Iris pigment epithelial cell (primary cell): ENCODE measurements at places on chromosomes 4 and X.

DNA sequence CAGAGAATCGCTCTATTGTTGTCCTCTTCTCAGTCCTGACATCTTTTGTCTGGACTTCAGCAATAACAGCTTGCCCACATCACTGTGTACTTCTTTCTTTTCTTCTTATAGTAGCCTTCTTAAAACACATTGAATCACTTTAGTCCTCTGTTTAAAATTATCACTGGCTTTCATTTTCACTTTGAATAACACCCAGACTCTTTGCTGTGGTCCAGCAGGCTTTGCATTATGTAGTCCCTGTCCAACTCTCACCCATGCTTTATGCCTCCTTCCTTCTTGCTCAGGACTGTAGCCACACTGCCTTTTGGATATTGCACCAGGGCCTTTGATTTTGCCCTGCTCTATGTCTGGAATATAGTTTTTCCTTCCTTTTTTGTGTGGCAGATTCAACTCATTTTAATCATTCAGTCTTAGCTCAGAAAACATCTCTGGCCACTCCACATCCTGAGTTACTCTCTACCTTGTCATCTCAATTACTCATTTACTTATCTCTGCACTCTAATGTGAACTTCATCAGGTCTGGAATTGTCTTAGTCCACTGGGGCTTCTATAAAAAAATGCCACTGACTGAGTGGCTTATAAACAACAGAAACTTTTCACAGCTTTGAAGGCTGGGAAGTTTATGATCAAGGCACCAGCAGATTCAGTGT, 168.2 kb downstream of the C4orf33 start:
- no peak for DNase-seq

DNA sequence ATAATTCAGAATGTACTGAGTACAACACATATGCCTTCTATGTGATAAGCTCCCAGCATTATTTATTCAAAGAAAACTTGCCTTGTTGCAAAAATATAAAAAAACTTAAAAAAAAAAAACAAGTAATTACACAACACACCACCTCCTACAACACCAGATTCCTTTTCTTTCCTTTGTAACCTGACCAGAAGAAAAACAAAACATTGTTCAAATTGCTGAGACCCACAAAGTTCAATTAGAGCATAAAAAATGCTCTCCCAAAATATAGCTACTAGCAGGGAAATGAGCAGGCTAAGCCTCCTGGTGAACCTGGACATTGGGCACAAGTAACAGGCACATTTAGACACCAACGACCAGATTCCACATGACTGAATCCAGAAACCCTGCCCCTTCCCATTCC, 38.3 kb downstream of the MECP2 start:
- no peak for DNase-seq

GRCh38 chr4:3404546-3404945, 37.2 kb upstream of the HGFAC start:
- DNase-seq, result no peak

DNA sequence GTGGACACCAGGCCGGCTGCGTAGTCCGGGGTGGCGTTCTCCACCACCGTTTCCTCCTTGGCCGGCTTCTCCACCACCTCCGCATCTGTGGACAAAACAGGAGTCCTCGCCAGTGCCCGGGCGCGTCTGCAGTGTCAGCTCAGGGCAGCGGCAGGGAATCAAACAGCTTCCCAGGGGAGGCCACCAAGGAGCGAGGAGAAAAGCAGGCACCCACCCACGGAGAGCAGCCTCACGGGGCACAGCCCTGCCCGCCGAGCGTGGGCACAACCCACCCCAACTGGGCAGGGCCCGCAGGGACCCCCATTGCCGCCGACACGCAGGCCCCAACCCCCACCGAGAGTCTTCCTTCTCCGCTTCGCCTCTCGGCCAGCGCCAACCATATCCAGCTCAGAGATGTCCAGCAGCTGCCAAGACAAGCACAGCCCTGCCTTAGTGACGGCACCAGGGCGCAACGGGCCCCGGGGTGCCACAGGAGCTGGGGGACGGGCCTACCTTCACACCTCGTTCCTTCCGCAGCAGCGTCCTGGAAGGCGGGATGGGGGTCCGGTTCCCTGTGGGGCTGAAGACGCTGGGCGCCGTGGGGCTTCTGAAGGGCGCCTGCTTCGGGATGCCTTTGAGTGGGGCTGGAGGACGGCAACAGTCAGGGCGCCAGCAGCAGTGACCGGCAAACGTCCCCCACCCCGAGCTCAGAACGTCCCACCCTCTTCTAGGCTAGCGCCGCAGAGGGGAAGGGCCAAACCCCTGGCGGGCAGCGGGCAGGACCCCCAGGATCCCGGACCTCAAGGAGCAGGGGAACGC, 22.8 kb downstream of the NELFA start:
- DNase-seq, result no peak

DNA sequence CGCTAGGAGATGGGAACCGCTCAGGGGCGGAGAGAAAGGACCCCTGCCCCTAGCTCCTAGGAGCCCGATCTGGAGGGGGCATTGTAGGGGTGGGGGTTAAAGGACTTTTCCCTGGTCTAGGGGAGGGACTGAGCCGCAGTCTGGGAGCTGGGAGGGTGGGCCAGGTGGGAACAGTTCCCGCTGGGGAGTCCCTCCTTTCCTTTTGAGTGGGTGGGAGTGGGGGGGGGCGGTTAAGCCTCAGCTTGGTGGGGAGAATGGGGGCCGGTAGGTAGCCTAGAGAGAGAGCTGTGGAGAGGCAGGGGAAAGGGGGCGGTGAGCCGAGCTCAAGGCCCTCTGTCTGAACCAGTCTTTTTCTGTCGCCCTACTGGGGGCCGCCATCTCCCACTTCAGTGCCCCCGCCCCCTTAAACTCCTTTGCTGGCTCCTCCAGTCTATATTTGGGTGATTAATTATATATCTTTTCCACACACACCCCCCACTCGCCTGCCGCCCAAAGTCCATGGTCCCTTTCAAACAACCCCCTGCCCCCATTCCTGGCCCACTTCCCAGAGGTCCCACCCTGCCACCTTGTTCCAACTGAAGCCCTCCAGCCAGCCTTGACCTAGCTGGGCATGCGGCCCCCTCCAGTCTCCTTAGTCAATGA, 822 bp downstream of the ZNF275 start:
- no peak for DNase-seq

DNA sequence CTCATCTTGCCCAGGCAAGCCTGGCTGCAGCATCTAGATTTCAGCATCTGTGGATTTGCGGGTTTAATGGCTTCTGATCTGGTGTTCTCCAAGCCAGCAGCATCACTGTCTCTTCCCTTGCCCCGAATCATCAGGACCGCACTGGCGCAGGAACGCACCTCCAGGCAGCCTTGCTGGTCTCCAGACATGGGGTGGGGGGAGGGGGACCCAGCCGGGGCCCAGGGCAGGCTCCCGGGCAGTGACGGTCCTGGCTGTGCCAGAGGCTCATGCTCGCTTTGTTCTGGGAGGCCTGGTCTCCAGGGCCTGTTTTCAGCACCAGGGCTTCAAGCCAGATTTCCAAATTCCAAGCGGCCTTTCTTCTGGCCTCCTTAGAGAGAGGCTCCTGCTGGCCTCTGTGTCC, 4.9 kb downstream of the CFAP99 start:
- DNase-seq, result no peak

DNA sequence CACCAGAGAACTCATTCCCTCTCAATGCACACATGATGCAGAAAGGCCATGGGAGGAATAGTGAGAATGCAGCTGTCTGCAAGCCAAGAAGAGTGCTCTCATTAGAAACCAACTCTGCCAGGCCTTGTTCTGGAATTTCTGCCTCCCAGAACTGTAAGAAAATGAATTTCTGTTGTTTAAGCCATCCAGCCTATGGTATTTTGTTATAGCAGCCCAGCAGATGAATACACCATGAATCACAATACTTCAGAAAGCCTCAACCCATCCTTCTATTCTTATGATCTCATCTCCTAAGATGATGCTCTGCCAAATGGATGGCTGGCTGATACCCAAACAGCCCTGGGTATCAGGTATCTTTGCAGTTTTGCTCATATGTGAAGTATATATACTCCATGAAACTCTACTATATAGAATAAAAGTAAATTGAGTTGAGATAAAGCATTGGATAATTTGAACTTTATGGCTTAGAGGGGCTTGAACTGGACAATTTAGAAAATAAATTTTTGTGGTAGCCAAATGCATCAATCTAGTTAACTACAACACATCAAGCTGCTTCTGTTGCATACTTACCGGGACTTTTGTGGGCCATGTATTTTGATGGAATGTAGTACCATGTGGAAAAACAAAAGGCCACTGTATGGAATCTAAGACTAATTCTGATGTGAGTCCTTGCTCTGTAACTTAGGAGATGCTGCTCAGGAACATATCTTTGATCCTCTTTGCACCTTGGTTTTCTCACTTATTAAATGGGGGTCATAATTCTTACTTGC, 245.9 kb downstream of the HS3ST1 start:
- DNase-seq, result peak; percentile 48

- no peak for DNase-seq
Measured at GRCh38 chr4:74244049-74244448, 64.2 kb upstream of the EPGN start.

DNA sequence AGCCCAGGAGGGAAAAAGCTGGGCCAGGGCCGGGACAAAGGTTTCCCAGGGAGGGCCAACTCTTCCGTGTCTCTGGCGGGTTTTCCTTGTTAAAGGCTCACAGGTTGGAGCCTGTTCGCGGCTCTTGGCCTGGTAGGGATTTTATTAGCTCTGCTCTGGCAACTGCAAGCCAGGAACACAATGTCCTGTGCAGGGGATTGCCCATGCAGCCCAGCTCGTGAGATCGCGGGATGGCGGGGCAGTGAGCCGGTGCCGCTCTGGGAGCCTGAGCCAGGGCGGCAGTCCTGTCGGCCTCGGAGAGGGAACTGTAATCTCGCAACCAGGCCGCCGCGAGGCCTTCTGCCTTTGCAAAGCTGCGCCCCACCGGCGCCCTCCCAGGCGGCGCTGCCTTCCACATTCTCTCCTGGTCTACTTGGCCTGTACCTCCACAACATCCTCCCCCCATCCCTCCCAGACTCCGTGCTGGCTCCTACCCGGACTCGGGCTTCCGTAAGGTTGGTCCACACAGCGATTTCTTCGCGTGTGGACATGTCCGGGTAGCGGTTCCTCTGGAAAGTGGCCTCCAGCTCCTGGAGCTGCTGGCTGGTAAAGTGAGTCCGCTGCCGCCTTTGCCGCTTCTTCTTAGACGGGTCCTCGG, 2.1 kb downstream of the PITX2 start:
- peak; percentile 80 for DNase-seq

DNA sequence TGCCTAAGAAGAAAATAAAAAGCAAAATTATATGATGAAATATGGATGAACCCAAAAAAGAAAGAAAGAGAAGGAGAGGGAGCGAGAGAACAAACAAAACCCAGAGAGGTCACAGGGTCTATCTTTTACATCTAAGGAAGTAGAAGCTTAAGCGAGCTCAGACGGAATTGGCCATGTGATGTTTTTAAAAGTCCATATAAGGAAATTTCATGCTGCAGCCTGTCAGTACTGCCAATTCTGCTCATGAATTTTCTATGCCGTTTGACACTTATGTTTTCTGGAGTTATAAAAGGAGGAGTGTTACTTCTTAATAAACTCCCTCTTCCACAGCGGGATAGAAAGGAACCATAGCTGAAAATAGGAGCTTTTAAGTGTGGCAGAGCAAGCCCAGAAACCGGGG, 32.9 kb upstream of the DCX start:
- no peak for DNase-seq

GRCh38 chr4:165481053-165481835, 102.4 kb downstream of the CPE start:
- DNase-seq, result no peak

- DNase-seq, result peak; percentile 57
Measured at GRCh38 chrX:8504451-8504850, 39.8 kb downstream of the VCX3B start.

DNA sequence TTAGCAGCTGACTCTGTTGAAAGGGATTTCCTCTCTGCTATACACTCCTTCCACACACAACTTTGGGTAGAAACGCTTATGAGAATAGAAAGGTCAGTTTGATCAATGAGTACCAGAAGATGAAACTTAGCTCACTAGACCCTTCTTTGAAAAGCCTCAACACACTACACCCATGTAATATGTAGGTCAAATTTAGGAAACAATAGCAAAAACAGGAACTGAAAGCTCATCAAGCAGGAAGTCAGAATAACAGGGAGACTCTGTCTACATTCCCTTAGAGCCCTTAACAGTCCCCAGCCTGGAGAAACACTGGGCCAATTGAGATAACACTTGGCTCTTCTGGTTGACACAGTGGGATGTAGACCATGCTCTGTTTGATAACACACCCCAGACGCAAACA, 30.7 kb downstream of the SRPX2 start:
- no peak for DNase-seq

DNA sequence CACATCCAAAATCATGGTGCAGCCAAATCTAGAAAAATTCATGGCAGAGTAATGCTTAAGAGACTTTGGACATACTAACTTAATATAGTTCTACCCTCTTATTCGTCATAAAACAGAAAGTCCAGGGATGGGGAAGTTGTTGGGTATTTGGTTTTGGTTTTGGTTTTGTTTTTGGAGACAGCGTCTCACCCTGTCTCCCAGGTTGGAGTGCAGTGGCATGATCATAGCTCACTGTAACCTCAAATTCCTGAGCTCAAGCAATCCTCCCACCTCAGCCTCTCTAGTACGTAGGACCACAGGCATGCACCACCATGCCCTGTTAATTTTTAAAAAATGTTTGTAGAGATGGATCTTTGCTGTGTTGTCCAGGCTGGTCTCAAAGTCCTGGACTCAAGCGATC, 271.8 kb upstream of the TENM3 start:
- DNase-seq, result no peak

DNA sequence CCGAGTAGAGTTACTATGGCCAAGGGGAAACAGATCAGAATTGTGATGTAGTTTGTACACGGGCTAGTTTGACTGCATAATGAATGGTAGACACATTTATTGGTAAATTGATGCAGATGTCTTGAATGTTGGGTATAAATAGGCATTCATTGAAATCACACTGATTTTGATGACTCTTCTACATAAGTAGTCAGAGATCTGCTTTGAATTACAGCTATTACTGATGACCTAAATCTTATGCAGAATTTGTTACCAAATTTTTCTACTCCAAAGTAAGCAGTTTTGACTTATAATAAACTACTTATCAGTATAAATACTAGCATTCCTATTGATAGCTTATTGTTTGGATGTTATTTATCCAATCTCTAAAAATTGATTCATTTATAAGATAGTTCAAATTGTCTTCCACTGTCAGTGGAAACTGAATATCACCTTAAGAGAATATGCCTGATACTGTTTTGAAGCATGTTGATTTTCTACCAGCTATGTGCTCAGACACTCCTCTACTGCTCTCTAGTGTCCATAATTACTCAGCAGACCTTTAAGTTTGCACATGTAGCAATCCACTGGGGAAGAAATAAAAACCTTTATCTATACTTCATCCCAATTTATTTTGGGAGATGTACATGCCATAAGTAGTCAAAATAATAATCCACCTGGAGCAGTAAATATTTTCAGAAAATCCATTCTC, 120.3 kb downstream of the RASL11B start:
- peak; percentile 72 for DNase-seq

GRCh38 chr4:55356991-55357461, 11.0 kb downstream of the SRD5A3 start:
- DNase-seq, result peak; percentile 55

GRCh38 chr4:163048447-163048846, 118.2 kb downstream of the NAF1 start:
- DNase-seq, result peak; percentile 45

- peak; percentile 27 for DNase-seq
Measured at GRCh38 chr4:103002551-103002950, 17.0 kb downstream of the SLC9B1 start.

GRCh38 chr4:98290511-98290910, 29.3 kb downstream of the RAP1GDS1 start:
- peak; percentile 73 for DNase-seq
